Naive thymus-derived CD8-positive, alpha-beta T cell (primary cell): ENCODE measurements at places on chromosomes 12 and 14.

DNA sequence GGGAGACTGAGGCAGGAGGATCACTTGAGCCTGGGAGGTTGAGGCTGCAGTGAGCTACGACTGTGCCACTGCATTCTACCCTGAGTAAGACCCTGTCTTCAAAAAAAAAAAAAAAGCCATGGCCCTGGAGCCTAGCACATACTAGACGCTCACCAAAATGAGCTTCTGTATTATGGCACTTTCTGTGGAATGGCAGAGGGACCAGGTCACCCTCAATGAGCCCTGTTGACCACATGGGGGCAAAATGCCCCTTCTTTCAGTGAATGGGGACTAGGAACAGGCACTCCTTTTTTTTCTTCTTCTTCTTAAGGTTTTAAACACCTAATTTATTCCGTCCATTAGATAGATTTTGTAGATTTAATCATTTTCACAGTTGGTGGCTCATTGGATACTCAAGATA is 50.5 kb downstream of the FAM222A start:
- no peak for DNase-seq

DNA sequence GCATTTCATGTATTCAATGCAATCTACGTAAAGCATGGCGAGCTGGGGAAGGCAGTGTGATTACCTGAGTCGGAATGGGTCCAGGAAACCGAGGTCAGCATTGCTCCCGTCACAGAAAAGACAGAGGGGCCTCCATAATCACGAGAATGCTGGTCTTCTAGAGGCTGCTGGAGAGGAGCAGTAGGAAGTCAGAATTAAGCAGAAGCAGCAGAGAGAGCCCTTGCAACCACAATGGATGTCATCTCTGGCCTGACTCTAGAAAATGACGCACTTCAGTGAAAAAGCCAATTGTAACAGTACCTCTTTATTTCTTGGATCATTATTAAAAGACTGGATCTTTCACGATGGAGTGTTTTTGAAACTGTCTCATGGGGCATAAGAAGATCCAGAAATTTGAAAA is 69.5 kb upstream of the FOXN3 start:
- DNase-seq = no peak

- DNase-seq = no peak
Measured at GRCh38 chr12:5246196-5246595, 185.7 kb upstream of the NTF3 start.

- DNase-seq = no peak
Measured at GRCh38 chr12:116838365-116838764, 42.9 kb downstream of the HRK start.

- DNase-seq = no peak
Measured at GRCh38 chr12:95184121-95184520, 33.1 kb downstream of the FGD6 start.

DNA sequence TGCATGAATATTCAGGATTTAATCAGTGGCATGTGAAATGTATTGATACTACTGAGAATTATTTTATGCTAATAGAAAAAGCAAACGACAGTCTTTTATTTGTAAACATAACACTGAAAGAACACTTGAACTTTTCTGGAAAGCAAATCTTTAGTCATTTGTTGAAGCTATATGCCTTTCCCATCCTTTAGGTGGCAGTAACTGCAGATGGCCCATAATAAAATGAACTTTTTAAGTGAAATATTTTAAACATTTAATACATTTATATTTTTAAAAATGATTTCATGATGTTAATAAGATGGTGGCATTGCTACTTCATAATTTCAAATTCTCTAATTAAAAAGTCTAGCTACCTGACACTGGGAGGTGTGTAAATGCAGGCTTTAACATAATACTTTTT is 13.9 kb upstream of the KRR1 start:
- DNase-seq = no peak

- DNase-seq = no peak
Measured at GRCh38 chr12:104649217-104649824, 192.6 kb downstream of the CHST11 start.

GRCh38 chr12:87196321-87196720 is 832.9 kb downstream of the C12orf50 start:
- DNase-seq = no peak

DNA sequence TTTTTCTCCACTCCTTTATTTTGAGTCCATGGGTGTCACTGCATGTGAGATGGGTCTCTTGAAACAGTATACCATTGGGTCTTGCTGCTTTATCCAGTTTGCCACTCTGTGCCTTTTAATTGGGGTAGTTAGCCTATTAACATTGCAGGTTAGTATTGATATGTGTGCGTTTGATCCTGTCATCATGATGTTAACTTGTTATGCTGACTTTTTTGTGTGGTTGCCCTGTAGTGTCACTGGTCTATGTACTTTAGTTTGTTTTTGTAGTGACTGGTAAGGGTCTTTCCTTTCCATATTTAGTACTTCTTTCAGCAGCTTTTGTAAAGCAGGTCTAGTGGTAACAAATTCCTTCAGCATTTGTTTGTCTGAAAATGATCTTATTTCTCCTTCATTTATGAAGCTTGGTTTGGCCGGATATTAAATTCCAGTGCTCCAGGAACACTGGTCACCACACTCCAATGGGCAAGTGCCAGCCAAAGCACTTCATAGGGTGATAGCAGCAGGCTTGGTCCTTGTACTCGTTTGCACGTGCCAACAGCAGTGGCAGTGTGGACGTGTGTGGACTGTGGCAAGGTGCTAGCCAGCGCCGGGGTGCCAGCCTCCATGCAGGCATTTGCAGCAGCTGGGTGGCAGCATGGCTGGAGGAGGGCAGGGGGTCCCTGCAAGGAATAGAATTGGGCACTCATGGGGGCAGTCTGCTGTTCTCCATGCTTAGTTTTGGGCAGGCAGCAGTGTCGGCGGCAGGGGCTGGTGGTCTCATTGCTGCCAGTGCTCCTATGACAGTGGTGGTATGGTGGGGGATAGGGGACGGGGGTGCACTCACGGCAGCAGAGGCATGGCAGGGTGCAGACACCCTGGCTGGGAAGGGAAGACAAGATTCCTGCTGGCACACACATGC is 53.5 kb downstream of the FRS2 start:
- no peak for DNase-seq

- DNase-seq = no peak
Measured at GRCh38 chr12:129911428-129912049, 7.7 kb upstream of the TMEM132D start.

GRCh38 chr14:34322940-34323418 is 139.1 kb downstream of the SPTSSA start:
- peak; percentile 64 for DNase-seq

DNA sequence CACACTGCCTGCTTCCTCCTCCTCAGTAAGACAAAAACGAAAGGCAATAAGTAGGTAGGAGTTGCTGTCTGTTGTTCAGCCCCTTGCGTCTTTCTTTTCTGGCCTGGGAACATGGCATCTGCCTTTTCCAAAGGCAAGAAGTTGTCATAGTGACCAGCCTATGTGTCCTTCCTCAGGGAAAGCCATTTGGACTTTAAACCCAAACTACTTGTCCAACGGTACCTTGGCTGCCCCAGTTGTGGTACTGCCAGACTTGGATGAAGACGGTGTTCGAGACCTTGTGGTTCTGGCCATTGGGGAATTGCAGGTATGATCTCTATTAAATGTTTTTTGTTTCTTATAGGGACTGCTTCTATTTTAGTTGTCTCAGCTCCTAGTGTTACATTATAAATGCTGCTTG is 18.5 kb downstream of the FAM234B start:
- DNase-seq = no peak

GRCh38 chr14:89158701-89159100 is 258.3 kb downstream of the FOXN3 start:
- no peak for DNase-seq

DNA sequence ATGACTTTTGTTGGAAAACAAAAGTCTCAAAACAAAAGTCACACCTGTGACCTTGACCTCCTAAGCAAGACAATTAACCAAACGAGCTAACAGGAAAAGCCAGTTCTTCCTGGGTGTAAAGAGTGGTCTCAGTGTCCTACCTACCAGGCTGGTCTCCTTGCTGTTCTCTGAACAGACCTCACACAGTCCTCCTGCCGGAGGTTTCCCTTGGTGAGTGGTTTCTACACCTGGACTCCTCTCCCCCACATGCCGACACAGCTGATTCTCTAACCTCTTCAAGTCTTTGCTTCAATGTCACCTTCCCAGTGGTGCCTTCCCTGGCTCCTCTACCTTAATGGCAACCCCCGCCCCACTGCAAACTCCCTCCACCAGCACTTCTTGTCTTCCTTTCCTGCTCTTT is 238.6 kb downstream of the ZFP36L1 start:
- no peak for DNase-seq

GRCh38 chr14:101979666-101980065 is 15.3 kb downstream of the DYNC1H1 start:
- DNase-seq = no peak

DNA sequence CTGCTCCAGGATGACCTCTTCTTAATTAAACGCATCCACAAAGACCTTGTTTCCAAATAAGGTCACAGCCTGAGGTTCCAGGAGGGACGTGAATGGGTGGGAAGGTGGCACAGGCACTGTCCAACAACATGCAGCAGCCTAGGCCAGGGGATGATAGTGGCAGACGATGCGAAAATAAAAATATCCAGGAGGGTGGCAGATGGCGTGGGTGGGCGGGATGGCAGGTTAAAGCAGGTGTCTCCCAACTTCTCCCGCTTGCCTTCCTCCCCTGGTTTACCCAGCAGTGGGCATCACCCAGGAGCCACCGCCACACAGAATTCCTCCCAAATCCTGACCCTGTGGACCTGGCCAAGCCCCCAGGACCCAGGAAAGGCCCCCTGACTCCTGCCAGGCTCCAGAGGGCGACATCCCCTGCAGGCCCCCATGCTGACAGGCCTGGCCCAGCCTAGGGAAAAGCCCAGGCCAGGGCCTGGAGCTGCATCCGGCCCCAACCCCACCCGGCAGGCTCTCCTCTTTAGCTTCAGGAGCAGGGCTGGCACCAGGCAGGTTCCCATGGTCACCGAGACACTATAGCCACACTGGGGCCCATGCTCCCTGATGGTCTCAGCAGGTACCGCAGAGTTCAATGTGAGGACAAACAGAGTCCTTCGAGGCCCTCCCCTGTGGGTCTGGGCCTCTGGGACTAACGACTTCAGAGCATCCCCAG is 9.7 kb downstream of the NCOR2 start:
- no peak for DNase-seq

- no peak for DNase-seq
Measured at GRCh38 chr14:39607978-39608377, 175.7 kb upstream of the FBXO33 start.

GRCh38 chr12:66061557-66062289 is 68.8 kb downstream of the LLPH start:
- DNase-seq = no peak

DNA sequence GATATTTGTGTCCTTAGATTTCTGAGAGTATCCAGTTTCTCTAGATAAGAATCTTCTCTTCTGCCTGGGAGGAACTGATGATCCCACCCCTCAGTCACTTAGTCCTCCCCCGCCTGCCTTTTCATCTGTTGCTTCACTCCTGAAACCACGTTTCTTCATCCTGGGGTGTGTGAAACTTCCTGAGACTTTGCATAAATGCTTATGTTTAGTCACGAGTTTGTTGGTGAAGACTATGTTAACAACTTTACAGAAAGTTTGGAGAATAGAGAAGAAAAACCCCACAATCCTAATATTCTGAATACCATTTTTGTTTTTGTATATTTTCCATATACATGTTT is 33.2 kb downstream of the MARK3 start:
- DNase-seq = no peak

- no peak for DNase-seq
Measured at GRCh38 chr12:120394483-120395367, 25.8 kb upstream of the MSI1 start.

DNA sequence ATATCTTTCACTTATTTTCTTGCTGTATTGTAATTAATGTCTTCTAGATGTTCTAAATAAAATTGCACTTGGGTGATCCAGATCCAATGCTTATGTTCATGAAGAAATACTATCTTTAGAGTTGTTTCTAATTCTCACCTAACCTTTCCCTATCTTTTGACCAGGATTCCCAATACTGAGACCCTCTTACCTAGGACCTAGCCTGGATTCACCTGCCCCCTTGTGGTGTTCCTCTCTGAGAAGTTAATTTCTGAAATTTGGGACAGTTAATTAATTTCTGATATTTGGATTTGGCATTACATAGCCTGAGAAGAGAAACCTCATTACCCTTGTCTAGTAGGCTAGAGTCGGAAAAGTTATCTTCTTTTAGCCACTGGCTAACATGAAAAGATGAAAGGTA is 29.5 kb downstream of the FOXA1 start:
- DNase-seq = no peak
